Stimulated activated CD4-positive, alpha-beta T cell treated with anti-CD3 and anti-CD28 coated beads, Interleukin-1b, Interleukin-23, amount 100 ng/mL, for 1 hour (primary cell): ENCODE measurements at places on chromosomes 1 and 21.
A peak's percentile ranks its signal among the peaks of the same experiment; 100 is the strongest.

DNA sequence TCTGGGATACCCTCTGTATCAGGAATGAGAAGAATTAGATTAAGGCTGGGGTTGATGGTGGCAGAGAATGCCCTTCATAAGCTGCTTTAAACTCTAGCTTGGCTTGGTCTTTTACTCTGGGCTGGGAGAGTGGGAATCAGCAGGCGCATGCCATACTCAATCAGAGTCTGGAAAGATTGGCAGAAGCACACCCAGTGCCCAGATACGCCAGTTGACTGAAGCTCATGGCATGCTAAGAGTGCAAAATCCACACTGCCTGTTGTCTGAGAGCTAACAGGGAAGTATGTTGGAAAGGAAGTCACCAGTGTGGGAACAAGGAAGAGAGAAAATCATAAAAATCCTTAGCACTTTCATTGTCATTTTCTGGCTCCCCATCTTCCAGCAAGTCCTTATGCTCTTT, 53.0 kb downstream of the HMCN1 start:
- no peak for DNase-seq

DNA sequence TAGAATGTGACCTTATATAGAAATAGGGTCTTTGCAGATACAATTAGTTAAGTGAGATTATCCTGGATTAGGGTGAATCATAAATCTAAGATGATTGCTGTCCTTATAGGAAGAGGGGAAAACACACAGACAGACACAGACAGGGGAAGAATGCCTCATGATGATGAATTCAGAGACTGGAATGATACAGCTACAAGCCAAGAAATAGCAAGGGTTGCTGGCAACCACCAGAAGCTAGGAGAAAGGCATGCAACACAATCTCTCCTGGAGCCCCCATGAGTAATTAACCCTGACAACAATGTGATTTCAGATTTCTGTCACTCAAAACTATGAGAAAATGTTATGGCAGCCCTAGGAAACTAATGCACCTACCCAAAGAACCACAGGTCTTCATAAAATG, 19.1 kb upstream of the PPIH start:
- DNase-seq: no peak

GRCh38 chr1:209354111-209354839, 229.2 kb upstream of the CAMK1G start:
- no peak for DNase-seq

- DNase-seq: no peak
Measured at GRCh38 chr1:29703596-29704370, 467.5 kb downstream of the PTPRU start.

GRCh38 chr1:40872276-40872675, 10.1 kb upstream of the CITED4 start:
- no peak for DNase-seq

DNA sequence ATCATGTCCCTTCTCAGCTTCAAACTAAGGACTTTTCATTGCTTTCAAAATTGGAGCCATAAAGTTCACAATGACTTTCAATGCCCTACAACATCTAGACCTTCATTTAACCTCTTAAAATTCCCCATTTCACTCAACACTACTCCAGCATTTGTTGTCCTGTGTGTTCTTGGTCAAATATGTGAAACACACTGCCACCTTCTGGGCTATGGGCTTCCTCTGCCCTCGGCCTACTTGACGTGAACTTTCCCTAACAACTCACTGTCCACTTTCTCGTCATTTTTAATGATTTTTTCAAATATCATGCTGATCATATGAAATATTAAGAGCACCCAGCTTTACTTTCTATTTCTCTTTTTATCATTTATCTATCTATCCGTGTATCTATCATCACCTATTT, 2018.4 kb downstream of the NCAM2 start:
- no peak for DNase-seq

- no peak for DNase-seq
Measured at GRCh38 chr21:44353191-44353970, at the start of gene TRPM2. TSS of gene TRPM2 (plus strand) at chr21:44353621. CDS start at chr21:44353701, 80 bp downstream.

GRCh38 chr21:17901458-17902079, 82.4 kb upstream of the C21orf91 start:
- no peak for DNase-seq

DNA sequence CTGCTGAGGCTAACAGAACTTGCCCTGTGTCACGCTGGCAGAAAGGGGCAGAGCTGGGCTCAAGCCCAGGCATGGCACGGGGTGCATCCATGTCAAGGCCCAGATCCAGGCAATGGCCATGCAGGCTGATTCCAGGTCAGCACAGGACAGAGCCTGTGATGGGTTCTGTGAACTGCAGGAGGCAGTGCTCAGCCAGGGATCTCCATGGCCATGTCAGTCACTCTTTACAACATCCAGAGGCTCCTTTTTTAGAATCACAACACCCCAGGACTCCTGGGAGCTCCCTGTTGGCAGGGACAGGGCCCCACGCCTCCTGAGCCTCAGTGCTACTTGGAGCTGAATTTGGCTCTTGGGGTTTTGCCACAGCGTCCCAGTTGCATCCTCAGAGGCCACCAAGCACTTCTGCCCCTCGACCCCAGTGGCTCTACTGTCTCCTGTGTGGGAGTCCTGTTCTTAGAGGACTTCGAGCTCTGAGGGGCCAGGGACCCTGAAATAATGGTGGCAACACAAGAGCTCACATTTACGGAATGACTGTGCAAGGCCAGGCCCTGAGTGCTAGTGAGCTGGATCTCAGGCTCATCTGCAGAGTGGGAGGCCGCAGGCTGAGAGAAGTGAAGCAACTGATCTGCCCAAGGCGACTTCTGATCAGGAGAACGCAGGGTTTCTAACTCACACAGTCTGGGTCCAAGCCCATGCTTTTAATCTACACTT, 211.5 kb downstream of the TRABD2B start:
- DNase-seq: no peak

DNA sequence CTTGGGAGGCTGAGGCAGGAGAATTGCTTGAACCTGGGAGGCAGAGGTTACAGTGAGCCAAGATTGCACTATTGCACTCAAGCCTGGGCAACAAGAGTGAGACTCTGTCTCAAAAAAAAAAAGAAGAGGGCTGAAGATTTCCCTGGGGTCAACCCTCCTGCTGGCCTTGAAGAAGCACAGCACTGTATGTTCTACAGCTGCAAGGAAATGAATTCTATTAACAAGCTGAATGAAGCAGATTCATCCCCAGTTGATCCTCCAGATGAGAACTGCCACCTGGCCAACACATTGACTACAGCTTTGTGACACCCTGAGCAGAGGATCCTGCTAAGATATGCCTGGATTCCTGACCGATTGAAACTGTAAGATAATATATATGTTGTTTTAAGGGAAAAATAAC, 129.5 kb downstream of the ADSS2 start:
- DNase-seq: no peak

DNA sequence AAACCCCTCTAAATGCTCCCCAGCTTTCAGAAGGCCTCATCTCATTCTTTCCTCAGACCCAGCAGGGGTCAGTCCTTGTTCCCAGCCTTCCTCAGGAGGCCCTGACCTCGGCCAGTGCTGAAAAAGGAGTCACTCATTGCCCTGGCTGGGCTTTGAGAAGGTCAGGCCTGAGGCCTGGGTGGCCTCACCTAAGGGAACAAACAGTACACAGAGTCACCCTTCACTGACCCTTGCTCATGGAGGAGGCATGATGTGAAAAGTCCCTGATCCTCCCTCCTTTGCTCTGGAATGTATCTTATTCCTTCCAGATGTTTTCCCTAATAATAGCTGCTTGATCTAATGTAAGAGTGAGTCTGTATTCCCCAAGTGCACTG, 117.7 kb upstream of the SLC44A3 start:
- DNase-seq: no peak

DNA sequence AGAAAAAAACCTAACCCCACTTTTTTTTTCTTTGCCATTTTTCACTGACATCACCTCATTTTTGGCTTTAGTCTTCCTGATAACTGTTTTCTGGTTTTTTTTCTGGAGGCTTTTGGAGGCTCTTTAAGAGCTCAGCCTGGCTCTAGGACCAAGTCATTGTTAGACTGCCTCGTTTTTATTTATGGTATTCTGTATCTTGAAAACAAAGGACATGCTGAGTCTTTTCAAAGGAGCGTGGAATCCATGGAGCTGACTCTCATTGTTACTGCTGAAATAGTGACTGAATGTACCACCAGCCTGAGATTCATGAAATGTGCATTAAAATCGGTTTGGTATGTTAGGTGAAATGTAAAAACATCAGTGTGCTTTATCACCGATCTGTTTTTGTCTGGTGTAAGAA, 28.0 kb downstream of the RASAL2 start:
- no peak for DNase-seq

DNA sequence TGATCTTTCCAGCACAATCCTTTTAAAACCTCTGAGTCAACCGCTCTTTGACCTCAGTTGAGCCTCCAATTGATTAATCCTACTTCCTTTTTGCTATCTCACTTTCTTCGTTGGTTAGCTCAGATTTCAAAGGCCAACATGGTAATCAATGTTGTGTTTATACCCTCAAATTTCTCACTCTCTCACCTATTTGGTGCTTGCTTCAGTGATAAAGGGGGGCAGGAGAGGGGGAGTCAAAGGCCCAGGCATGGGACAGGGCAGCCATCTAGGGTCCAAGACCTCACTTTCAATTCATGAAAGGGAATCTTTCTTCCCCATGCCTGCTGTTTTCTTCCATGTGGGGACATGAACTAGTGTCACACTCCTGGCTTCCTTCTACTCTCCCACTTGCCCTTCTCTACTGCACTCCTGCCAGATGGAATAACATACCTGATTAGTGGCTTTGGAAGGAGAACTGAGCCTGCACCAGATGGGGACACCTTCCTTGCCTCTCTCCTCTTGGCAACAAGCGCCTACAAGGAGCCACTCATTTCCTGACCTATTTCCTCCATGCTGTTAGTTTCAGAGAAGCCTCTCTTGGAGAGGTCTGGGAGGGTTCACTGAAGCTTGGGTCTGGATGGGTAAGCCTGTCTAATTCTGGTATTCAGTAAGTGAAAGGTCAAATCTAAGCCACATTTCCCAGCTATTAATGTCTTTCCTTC, 73.3 kb upstream of the ARHGAP29 start:
- DNase-seq: no peak

DNA sequence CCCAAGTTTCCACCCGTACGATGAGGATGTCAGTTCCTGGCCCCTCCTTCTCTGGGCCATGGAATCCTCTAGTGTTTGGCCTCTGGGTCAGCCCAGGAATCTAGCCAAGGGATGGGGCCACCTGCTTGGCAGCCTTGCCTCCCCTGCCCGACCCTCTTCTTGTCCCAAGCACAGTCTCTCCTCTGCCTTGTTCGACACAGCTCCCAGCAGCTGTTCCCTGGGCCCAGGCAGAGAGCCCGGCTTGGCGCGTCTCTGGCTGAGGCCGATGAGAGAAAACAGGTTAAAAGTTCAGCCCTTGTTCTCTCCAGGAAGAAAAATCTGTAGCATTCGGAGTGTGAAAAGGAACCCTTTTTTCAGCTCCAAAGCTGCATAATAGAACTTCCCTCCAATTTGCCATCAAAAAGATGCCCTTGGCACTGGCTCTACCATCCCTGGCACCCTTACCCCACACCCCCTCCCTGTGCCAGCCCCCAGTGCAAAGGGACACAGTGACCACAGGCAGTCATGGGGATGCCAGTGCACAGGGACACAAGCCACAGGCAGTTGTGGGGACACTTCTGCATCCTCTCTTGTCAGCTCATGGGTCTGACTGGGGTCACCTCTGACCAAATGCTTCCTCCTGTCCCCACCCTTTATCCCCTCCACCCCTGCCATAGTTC, 68.4 kb downstream of the EPHB2 start:
- DNase-seq: no peak

DNA sequence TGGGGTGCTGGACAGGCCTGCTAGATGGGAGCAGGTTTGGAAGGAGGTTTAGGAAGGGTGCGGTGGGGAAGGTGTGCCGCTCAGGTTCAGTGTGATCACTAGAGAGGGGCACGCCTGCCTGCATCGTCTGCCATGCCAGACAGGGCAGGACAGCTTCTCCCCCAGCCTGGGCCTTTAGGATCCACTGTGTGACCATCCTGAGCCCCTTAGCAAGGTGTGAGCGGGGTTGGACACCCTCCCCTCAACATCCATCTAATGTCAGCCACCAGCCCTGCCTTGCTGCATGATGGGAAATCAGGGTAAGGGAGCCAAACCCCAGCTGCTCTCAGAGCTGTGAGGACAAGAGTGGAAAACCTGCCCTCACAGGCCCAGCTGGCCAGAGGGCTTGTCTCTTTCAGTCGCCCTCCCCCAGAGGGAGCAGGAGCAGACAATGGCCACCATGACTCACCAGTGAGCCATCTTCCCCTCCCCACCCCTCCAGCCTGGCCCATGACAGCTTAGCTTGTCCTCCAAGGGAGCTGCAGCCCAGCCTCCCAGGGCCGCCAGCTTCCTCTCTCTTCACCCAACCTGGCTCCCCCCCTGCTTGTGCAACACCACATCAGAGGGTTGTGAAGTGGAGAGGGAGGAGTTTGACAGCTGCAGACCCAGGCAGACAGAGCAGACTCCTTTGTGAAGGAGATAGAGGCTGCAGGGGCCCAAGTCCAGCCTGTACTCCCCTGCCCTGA, 37.0 kb downstream of the NUAK2 start:
- DNase-seq: peak; percentile 89

GRCh38 chr1:207581496-207582153, 63.3 kb upstream of the CR1L start:
- DNase-seq: no peak

DNA sequence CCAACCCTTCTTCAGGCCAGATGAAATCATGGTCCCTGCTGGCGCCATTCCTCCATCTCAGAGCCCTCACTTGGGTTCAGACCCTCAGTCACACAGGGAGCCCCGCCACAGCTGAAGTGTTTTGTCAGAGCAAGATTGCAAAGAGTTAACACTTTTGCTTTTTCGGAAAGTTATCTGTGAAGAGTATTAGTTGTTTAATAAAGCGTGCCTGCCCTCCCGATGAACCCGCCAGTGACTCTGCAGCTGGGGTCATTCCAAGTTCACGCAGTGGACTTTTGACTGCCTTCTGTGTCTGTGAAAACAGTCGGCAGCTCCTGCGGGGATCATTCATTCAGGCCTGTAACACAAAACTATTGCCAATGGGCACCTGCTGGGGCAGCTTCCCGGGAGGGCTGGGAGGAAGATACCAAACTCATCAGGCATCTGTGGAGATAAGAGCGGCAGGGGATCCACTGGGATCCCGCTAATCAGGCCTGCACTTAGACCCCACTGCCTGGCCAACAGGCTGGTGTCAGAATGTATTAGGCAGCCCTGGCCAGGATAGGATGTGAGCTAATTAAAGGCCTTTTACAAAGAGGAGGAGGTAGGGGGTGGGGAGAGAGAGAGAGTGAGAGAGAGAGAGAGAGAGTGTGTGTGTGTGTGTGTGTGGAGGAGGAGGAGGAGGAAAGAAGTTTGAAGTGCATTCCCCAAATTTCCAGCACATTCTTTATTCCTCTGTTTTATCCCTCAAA, 184.5 kb downstream of the DHRS3 start:
- DNase-seq: no peak

GRCh38 chr1:171674431-171675405, 22.2 kb upstream of the MYOC start:
- DNase-seq: no peak

GRCh38 chr1:31866450-31867032, 50.7 kb upstream of the SPOCD1 start:
- no peak for DNase-seq

DNA sequence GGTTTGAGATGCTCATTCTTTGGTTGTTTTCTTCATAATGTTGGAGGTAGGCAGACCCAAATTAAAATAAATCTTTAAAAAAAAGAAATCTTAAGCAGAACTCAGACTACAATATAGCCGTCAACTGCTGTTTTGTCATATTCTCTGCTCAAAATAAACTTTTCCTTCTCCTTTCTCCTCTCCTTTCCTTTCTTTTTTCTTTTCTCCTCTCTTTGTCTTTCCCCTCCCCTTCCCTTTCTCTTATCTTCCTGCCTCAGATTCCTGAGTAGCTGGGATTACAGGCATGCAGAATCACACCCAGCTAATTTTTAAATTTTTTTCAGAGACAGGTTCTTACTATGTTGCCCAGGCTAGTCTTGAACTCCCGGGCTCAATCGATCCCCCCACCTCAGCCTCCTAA, 24.8 kb upstream of the MTF1 start:
- no peak for DNase-seq
